ENCODE measurements at places on chromosomes 6 and 20. TPM values are rescaled to one million over a fixed set of nuclear protein-coding genes. Genes with fewer than 3 reads are reported as not detected.

TDRD6 gene
- total RNA-seq = under 0.01 TPM

CFB gene
- total RNA-seq = 0.22 TPM

HCRTR2 gene
- not detected for total RNA-seq

COL21A1 gene
- total RNA-seq = 5.2 TPM

FOXF2 gene
- total RNA-seq = under 0.01 TPM

SULF2 gene
- total RNA-seq = 127 TPM

ZC3H12D gene
- not detected for total RNA-seq

MUCL3 gene
- total RNA-seq = not detected

ARMC12 gene
- total RNA-seq = 0.43 TPM

KCNK16 gene
- total RNA-seq = not detected

All from dermis lymphatic vessel endothelial cell (primary cell).